ENCODE measurements at places on chromosomes 5 and 9. TPM values are rescaled to one million over a fixed set of nuclear protein-coding genes. Genes with fewer than 3 reads are reported as not detected.

The PCDHGC5 gene
- 1.1 TPM for total RNA-seq

The CDKN2B gene
- 9.5 TPM for total RNA-seq

The ANKRD20A1 gene
- not detected for total RNA-seq

The AQP7 gene
- not detected for total RNA-seq

The CYLC2 gene
- total RNA-seq: not detected

The IARS1 gene
- total RNA-seq: 143 TPM

The LHX6 gene
- under 0.01 TPM for total RNA-seq

The CAMK2A gene
- total RNA-seq: 1.1 TPM

The GADD45G gene
- total RNA-seq: not detected

The FAM78A gene
- total RNA-seq: 0.24 TPM

The TNFSF8 gene
- total RNA-seq: not detected

The SHLD3 gene
- total RNA-seq: 6.4 TPM

The LAMC3 gene
- not detected for total RNA-seq

The CATSPER3 gene
- not detected for total RNA-seq

The TRAF1 gene
- total RNA-seq: 3.4 TPM

The QRFP gene
- not detected for total RNA-seq

Data from RPMI7951 (cell line).